ENCODE measurements at places on chromosomes 3 and 15. TPM values are rescaled to one million over a fixed set of nuclear protein-coding genes. Genes with fewer than 3 reads are reported as not detected.

The NEK10 gene
- total RNA-seq, result 1.1 TPM

The WDR93 gene
- total RNA-seq, result 0.06 TPM

DNA sequence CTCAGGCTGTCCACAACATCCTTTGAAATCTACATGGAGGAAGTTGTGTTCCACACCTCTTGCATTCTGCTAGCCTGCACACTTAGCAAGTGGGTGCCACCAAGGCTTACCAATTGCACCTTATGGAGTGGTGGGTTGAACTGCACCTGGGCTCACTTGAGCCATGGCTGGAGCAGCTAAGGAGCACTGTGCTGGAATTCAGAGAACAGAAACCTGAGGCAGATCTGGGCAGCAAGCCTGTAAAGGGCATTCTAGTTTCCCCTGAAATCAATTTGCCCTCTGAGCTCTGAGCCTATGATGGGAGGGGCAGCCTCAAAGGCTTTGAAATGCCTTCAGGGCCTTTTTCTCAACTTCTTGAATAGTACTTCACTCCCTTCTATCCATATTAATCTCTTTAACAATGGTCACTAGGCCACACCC lies 18.0 kb downstream of the BTLA start:
- no peak for DNase-seq

GRCh38 chr15:68177742-68178141 lies 27.4 kb downstream of the CALML4 start:
- DNase-seq, result no peak

DNA sequence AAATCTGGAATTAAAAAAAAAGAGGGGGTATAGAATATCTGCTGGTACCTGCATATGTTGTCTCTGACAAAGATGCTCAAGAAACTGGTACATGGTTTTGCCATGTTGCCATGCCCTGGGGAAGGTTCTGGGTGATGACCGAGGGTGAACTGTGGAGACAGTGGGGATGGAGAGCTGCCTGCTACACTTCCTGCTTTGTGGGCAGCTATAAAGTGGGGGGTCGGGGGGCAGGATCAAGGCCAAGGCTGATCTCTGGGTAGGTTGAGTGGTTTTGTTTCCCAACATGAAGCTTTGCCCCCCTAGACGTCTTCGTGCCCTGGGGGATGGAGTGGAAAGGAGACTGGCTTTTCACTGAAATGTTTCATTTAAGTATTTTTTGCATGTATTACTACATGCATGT lies 74.6 kb downstream of the IQSEC1 start:
- DNase-seq, result no peak

The CCR2 gene
- total RNA-seq, result not detected

The USP13 gene
- 28.6 TPM for total RNA-seq

The FRMD5 gene
- 59.7 TPM for total RNA-seq

The GOLGA6L7 gene
- not detected for total RNA-seq

The CASR gene
- 0.06 TPM for total RNA-seq

DNA sequence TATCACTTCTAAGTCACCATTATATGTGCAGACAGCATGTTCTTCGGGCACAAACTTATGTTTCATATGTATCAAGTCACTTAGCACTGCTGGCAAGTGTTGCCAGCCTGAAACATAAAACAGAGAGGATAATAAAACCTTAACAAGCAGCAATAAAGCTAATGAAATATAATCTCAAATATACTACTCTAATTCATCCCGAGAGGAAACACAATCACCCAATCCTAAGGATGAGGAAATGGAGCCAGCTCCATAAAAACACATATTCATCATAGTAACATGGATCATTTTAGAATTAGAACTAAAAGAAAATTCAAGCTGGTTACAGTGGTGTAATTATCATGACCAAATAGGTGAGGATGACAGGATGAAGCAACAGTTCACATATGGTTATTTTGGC lies 1072.7 kb downstream of the EPHA3 start:
- no peak for DNase-seq

- DNase-seq, result peak; percentile 27
Measured at GRCh38 chr15:61227269-61227949, 1.7 kb downstream of the RORA start.

GRCh38 chr15:84391191-84391590 lies 155.6 kb downstream of the GOLGA6L4 start:
- no peak for DNase-seq

GRCh38 chr3:78937475-78937874 lies 830.3 kb downstream of the ROBO1 start:
- no peak for DNase-seq

DNA sequence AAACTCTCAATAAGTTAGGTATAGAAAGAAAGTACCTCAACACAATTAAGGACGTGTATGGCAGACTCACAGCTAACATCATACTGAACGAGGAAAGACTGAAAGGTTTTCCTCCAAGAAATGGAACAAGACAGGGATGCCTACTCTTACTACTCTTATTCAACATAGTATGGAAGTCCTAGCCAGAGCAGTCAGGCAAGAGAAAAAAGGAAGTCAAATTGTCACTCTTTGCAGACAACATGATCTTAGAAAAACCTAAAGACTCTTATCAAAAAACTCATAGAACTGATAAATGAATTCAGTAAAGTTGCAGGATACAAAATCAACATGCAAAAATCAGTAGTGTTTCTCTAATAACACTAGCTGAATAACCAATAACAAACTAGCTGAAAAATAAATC lies 96.0 kb downstream of the C3orf70 start:
- DNase-seq, result no peak

GRCh38 chr15:92571824-92572223 lies 83.8 kb downstream of the FAM174B start:
- DNase-seq, result no peak

- DNase-seq, result no peak
Measured at GRCh38 chr15:52856286-52856685, 66.2 kb upstream of the ONECUT1 start.

DNA sequence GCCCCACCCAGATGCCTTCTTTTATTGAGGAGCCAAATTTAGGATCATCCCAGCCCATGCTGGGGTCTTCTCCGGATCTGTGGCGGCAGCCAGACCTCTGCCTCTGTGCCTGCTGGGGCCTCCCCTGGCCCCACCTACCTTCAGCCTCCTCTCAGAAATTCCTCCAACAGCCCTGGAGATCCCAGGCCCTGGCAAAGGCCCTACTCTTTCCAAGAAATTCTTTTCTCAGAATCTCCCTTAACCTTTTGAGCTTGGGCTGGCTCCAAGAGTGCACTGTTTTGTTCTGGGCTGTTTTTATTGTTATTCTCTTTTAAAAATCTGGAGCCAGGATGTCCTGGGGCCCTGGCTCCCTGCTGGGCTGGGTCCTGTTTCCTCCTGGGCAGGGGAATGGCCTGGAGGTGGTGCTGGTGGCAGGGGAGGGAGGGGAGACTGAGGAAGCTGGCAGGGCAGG lies 57.8 kb downstream of the GRIP2 start:
- peak; percentile 41 for DNase-seq

The GHSR gene
- total RNA-seq, result not detected

GRCh38 chr3:10357592-10358308 lies 36.8 kb upstream of the SEC13 start:
- DNase-seq, result no peak

The PIGZ gene
- 8.1 TPM for total RNA-seq

The LRRC49 gene
- 11.6 TPM for total RNA-seq

GRCh38 chr3:134378384-134378783 lies 4.1 kb upstream of the AMOTL2 start:
- peak; percentile 77 for DNase-seq

The KNG1 gene
- total RNA-seq, result not detected

DNA sequence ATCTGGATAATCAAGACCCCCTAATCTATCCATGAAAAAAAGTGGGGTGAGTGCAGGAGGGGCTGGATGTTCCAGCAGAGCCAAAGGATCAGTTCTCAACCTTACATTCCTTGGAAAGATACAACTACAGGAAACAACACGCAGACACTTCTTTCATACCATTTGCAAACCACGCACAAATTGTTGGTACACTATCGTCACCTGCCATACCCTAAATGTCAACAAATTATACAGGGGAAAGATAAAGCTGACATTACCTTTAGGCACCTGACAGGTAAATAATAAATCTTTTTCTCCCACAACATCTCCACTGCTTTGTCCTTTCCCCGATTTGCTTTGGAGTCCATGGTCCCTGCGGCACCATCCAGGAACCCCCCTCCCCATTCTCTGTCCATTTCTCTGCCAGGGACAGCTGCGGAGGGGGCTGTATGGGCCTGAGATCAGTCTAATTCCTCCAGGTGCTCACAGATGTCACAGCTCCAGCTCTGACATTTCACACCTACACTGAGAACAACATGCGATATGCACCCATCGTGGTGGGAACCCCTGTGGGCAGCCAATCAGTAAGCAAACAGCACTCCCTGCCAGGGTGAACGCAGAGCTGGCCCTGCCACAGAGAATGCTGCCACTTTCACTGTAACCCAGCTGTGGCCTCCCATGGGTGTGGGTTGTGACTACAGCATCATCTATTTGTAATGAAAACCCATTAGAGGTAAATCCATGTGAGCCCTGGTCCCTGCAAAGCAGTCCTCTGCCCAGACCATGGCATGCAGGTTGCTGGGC lies 37.7 kb upstream of the BCL2L10 start:
- no peak for DNase-seq

- DNase-seq, result no peak
Measured at GRCh38 chr15:65402961-65403360, 19.8 kb downstream of the IGDCC4 start.

GRCh38 chr15:57290187-57290586 lies 86.1 kb upstream of the CGNL1 start:
- DNase-seq, result no peak

GRCh38 chr3:30180310-30181177 lies 425.9 kb upstream of the TGFBR2 start:
- DNase-seq, result peak; percentile 60

- no peak for DNase-seq
Measured at GRCh38 chr3:189167027-189167766, 4.6 kb upstream of the TPRG1 start.

The C3orf85 gene
- not detected for total RNA-seq

DNA sequence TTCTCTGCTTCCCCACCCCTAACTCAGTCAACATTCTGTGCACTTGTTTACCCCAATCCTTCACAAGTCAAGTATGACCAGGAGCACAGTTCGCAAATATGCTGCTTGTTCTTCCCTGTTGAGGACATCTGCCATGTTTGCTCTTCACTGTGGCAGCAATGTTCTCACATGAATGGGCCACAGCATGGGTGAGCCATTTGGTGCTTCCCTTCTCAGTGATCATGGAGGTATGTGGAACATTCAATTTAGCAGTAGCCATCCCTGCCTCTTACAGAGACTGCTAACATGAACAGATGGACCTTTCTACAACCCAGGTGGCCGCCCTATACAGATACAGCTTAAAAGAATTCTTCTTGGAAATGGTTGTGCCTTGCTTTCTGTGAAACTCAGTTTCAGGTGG lies 660.1 kb upstream of the SGO1 start:
- no peak for DNase-seq

DNA sequence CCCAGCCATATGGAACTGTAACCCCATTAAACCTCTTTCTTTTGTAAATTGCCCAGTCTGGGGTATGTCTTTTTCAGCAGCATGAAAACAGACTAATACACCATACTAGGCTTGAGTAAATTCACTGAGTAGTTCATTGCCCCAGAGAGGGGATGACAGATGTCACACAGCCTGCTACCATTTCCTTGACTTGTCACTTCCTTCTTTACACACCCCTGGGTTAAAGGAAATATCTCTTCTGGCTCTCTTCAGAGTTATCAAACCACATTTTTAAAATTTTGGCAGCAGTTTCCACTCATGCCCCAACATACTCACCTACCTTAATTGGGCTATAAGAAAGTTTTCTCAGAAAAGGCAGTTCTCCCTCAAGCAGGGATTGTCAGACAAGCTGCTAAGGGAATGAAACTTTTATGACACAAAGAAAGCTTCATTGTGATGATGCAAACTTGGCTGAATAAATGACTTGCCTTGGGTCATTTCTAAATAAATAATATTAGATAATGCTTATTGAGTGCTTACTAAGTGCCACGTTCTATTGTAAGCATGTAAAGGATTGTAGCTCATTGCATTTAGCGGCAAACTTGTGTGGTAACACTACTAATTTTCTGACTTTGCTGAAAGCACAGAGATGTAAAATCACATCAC lies 68.0 kb upstream of the RBMS3 start:
- DNase-seq, result no peak

DNA sequence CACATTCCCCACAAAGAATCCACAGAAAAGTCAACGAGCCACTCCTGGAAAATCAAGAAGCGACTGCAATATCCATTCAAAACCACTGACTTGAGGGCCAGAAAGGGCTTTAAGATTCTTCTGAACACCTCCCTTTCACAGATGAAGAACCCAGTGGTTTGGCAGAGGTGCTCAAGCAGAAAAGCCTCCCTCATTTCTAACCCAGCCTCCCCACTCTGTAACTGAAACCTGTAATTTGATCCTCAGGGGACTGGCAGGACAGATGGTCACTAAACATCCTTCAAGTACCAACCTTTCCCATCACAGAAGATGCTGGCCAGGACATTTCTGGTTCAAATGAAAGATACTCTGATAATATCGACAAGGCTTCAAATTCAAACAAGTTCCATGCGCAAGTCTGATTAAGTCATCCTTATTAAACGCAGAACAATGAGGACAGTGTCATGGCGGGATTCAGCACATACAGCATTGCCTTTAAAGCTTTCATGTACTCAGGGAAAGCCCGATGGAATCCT lies 5.5 kb downstream of the SEMA5B start:
- no peak for DNase-seq

DNA sequence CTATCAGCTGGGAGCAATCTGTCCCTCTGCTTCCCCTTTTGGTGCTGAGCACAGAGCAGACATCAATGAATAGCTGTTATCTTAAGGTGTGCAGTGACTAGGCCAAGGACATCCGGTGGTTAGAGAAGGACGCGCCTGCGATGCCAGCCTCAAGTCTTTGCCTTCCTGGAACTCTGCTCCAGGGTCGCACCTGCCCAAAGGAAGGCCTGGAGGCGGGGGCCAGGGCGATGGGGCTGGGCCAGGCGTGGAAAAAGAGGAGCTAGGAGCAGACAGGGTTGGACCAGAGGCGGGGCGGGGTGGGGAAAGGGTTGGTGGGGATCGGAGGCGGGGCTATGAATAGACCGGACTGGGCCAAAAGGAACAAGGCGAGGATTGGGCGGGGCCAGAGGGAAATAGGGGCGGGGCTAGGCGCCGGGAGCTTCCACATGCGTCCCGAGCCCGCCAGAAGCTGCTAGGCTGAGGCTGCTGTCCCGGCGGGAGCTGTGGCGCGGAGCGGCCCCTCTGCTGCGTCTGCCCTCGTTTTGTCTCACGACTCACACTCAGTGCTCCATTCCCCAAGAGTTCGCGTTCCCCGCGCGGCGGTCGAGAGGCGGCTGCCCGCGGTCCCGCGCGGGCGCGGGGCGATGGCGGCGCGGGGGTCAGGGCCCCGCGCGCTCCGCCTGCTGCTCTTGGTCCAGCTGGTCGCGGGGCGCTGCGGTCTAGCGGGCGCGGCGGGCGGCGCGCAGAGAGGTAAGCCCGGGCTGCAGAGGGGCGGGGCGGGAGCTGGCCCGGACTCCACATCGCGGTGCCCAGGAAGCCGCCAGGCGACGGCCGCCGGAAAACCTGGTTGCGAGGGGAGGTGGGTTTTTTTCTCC lies at the start of gene CHRNA5:
Gene CHRNA5 (plus strand): TSS at position 424 of the 854 bp plus-strand sequence. CDS start 200 bp downstream, at position 624.
- DNase-seq, result peak; percentile 90

- DNase-seq, result no peak
Measured at GRCh38 chr3:72999951-73000350, 3.3 kb downstream of the PPP4R2 start.

- DNase-seq, result no peak
Measured at GRCh38 chr3:128481438-128481942, 11.5 kb downstream of the GATA2 start.

GRCh38 chr3:140530603-140531002 lies 147.3 kb upstream of the TRIM42 start:
- DNase-seq, result no peak

The LDHAL6B gene
- not detected for total RNA-seq
